T-helper 17 cell (primary cell): ENCODE measurements at places on chromosomes 1 and 21.

DNA sequence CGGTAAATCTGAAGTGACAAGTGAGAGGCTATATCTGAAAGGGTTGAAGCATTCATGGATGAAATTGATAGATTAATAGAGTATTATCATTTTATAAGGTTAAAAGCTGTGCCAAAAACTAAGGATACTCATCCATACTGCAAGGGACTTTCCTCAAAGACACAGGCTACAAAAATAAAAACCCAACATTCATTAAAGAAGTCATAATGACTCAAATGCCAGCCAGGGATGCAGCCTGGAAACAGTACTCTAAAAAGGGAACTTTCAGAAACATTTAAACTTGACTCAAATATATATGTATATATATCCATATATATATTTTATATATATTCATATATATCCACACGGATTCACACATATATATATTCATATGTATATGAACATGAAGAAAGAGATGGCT, 1.1 kb upstream of the TIAM1 start:
- H3K27ac ChIP-seq = peak overlapping the region; percentile 88
- H3K4me1 ChIP-seq = peaks cover 37% of the 10 kb centered on the region
- H3K27me3 ChIP-seq = peaks cover 31% of the 10 kb centered on the region
- peaks cover 6% of the 10 kb centered on the region for H3K36me3 ChIP-seq
- no peak for DNase-seq
- no peak overlapping the region for H3K4me3 ChIP-seq

- peak overlapping the region; percentile 99 for H3K4me3 ChIP-seq
- DNase-seq = peak; percentile 51
Observed at GRCh38 chr1:150560011-150560438, 10.8 kb downstream of the ADAMTSL4 start.

DNA sequence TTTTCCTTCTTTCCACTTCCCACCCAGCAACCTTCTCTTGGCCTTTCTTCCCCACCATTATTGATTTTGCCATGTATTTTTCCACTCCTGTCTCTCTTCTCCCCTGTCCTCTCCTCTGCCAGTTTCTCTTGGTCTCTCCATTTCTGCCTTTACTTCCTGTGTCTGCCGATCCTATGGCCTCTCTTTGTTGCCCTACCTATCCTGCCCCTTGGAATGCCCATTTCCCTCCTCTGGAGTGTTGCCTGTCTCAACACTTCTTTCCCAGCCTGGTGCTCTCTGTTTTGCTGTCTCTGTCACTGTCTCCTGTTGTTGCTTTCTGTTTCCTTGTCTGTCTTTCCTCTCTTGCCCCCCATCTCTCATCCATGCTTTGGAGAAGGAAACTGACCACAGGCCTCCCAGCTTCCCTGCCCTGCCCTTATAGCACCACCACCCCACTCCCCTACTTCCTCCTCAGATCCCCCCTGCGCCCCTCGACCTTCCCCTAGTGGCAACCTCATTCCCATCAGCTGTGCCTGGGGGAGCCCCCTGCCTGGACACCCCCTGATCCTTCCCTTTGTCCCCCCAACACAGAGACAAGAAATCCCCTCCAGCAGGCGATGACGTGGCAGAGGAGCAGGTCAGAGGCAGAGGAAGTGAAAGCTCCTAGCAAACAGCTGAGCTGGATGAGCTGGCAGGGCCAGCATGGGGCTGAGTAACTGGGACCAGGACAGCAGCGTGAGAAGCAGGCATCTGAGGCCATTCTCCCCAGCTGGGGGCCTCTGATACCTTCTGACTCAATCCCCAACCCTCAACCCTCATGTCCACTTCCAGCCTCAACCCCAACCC, 6.6 kb upstream of the ETV3L start:
- H3K36me3 ChIP-seq = peaks cover 5% of the 10 kb centered on the region
- H3K4me3 ChIP-seq = peak overlapping the region; percentile 26
- H3K4me1 ChIP-seq = peaks cover 24% of the 10 kb centered on the region
- H3K27me3 ChIP-seq = peaks cover 77% of the 10 kb centered on the region

- DNase-seq = no peak
- no peaks in the 10 kb centered on the region for H3K27me3 ChIP-seq
- H3K27ac ChIP-seq = no peak overlapping the region
Observed at GRCh38 chr1:93723110-93723509, 41.5 kb upstream of the BCAR3 start.

DNA sequence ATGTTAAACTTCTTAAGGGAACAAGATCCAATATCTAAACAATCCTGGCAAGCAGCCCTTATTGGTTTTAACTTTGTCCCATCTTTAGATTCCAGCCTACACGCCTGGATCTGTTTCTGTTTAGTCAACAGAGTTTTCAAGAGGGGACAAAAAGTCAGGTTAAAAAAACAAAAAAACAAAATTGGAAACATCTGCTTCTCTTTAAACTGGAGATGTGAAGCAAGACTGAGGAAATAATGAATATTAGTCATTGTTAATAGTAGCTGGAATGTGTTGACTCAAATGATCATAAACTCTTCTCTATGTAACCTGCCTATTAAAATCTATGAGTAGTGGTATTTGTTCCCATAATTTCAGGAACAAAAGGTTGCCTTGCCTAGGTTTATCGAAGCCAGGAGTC, 55.0 kb downstream of the NID1 start:
- H3K27me3 ChIP-seq = no peaks in the 10 kb centered on the region
- no peak overlapping the region for H3K4me3 ChIP-seq
- H3K4me1 ChIP-seq = peaks cover 4% of the 10 kb centered on the region
- DNase-seq = no peak
- H3K27ac ChIP-seq = no peak overlapping the region

DNA sequence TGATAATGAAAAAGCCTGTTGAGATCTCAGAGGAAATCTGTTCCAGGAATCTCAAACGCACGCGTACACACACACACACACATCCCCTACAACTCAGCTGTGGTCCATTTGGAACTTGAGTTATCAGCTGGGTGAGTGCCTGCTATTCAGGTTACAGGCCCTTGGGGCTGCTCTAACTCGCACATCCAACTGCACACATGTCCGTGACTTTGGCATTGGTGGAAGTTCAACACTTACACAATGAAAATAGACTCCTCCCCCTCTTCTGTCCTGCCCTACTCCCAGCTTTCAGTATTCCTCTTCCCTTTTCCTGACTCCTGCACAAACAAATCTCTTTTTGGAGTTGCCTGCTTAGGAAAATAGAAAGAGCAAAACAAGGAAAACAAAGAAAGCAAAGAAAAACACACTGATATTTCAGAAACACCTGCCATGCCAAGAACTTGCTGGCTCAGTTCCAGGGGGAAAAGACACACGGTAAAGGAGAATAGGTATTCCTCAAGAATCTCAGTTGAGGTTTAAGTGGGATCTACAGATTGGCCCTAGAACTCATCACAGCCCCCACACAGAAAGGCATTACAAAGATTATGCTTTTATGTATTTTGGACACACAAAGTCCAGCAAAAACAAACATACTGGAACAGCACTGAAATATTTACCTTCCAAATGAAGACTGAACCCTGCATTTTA, 140.9 kb downstream of the TGFBR3 start:
- H3K27ac ChIP-seq = no peak overlapping the region
- H3K4me1 ChIP-seq = no peaks in the 10 kb centered on the region
- no peak overlapping the region for H3K4me3 ChIP-seq
- H3K27me3 ChIP-seq = no peaks in the 10 kb centered on the region
- DNase-seq = no peak
- no peaks in the 10 kb centered on the region for H3K36me3 ChIP-seq

DNA sequence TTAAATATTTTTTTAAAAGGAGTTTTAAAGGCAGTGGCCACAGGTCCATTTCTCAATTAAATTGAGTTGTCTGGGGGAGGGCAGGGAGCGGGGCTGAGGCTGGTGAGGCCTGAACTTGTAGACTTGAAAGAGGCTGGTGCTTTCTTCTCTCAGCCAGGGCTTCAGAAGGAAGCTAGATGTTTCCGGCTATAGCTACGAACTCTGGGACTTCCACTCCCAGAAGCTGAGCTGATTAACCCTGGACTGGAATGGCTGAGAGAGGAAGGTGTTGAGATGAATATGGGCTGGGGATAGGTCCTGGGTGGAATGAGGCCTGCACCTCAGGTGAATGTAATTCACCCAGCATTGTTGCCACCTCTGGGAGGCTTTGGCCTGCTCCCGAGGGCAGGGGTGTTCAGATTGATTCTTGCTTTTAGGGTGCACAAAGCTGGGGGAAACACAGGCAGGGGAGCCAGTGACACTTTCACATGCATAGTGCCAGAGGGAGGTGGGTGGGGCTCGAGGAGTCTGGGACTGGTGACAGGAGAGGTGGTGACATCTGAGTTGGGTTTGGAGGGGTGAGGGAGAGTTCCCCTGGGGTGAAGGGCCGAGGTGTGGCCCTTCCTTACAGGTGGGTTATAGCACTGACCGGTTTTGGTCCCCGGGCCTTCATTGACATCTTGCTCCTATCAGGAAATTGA, 18.2 kb downstream of the LDLRAP1 start:
- H3K27me3 ChIP-seq = no peaks in the 10 kb centered on the region
- H3K4me1 ChIP-seq = peaks cover 59% of the 10 kb centered on the region
- no peak for DNase-seq
- H3K27ac ChIP-seq = peak overlapping the region; percentile 95

GRCh38 chr1:50978852-50979781, 9.1 kb downstream of the CDKN2C start:
- H3K4me1 ChIP-seq = peaks cover 24% of the 10 kb centered on the region
- peak overlapping the region; percentile 85 for H3K4me3 ChIP-seq
- peak overlapping the region; percentile 84 for H3K27ac ChIP-seq
- peaks cover 8% of the 10 kb centered on the region for H3K27me3 ChIP-seq
- no peak for DNase-seq
- peaks cover 2% of the 10 kb centered on the region for H3K36me3 ChIP-seq

DNA sequence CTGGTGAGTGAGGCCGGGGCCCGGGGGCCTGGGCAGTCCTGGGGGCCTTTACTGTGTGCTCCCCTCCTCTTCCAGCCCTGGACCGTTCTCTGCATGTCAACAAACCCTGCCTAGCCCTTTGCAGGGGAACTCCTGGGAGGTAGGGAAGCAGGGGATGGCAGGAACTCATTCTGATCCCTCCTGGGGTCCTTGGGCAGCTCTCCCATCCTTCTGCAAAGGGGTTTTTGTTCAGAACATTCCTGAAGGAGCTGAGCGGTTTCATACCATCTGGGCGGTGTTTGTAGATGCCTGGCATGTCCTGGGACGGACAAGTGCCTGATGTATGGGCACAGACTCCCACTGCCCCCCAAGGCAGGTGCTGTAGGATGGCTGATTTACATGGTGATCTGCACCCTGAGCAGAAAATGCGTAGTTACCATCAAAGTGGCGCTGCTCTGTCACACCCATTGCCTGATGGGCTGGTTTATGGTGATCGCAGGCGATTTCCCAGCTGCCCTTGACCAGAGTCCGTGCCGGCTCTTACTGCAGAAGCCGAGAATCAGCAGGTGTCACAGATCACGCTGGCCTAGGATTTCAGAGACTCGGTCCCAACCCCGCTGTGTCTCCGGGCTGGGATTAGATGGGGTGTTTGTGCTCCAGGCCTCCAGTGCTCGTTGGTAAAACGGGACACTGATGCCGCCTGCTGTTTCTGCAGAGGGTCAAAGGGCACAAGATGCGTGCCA, 71.6 kb upstream of the TRAPPC10 start:
- H3K4me3 ChIP-seq = no peak overlapping the region
- no peak for DNase-seq
- H3K36me3 ChIP-seq = peaks cover 2% of the 10 kb centered on the region
- peaks cover 14% of the 10 kb centered on the region for H3K4me1 ChIP-seq
- peak overlapping the region; percentile 56 for H3K27ac ChIP-seq
